Activated CD4-positive, alpha-beta T cell treated with anti-CD3 and anti-CD28 coated beads, Interleukin-2, amount 50 U/mL, for 48 hours (primary cell): ENCODE measurements at places on chromosomes 1 and 21.

- no peak for DNase-seq
Observed at GRCh38 chr1:178503849-178504248, 7.1 kb upstream of the CLEC20A start.

GRCh38 chr21:34890724-34891612 lies 158.1 kb downstream of the RUNX1 start:
- DNase-seq, result no peak

- DNase-seq, result no peak
Observed at GRCh38 chr1:105830571-105831146, 1225.8 kb upstream of the PRMT6 start.

DNA sequence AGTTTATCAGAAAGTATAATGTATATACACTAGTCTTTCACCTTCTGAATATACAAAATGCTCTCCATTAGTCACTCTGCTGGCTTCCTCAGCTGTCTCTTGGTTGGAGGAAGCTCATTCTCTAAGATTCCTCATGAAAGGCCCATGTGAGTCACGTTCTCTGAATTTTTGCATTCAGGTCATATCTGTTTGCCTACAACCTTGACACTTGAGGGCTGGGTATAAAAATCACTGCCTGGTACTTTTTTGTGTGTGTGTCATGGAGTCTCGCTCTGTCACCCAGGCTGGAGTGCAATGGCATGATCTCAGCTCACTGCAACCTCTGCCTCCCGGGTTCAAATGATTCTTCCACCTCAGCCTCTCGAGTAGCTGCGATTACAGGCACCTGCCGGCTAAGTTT lies 2.8 kb upstream of the GALNT2 start:
- DNase-seq, result no peak

DNA sequence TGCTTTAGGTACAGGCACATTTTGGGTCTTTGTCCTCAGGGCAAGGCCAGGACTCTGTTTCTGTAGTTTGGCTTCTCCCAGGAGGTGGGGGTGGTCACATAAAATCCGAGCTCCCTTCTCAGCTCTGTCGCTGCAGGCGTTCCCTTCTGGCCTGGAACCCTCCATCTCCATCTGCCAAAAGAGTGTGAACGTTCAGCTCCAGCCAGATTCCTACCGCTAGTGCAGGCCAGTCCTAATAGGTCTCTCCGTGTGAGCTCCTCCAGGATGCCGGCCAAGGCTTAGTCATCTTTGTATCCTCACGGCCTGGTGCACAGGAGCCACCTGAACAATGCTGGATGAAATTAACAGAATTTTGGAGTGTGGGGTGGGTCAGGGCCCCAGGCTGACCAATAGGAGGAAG lies 19.9 kb upstream of the KCNA10 start:
- no peak for DNase-seq

GRCh38 chr1:7448986-7449385 lies 322.1 kb upstream of the VAMP3 start:
- no peak for DNase-seq

DNA sequence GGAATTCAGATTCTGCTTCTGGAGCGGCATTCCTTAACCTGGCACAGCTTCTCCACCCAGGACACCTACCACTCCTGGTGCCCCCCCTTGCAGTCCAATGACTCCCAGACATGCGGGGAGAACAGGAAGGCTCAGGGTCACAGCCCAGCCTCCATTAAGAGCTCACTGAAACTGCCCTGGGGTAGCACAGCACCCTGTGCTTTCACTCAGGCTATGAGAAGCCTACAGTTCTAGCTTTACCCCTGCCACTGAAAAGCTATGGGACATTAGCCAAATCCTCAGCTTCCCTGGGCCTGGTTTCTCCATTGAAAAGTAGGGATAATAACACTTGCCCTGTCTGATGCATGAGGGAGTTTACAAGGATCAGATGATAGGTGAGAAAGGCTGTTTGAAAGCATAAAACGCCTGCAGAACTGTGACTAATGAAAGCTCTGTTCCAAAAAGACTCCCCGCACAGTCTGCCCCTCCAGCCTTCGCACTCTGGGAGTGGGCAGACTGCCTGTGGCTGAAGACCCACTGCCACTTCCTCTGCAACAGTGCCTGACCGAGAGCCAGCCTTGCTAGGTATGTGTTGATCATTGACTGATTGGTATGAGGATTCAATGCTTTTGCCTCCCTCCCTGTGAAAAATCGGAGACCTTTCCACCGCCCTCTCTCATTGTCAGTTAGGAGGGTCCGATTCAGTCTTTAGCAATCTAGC lies 2.7 kb upstream of the CLDN19 start:
- no peak for DNase-seq

DNA sequence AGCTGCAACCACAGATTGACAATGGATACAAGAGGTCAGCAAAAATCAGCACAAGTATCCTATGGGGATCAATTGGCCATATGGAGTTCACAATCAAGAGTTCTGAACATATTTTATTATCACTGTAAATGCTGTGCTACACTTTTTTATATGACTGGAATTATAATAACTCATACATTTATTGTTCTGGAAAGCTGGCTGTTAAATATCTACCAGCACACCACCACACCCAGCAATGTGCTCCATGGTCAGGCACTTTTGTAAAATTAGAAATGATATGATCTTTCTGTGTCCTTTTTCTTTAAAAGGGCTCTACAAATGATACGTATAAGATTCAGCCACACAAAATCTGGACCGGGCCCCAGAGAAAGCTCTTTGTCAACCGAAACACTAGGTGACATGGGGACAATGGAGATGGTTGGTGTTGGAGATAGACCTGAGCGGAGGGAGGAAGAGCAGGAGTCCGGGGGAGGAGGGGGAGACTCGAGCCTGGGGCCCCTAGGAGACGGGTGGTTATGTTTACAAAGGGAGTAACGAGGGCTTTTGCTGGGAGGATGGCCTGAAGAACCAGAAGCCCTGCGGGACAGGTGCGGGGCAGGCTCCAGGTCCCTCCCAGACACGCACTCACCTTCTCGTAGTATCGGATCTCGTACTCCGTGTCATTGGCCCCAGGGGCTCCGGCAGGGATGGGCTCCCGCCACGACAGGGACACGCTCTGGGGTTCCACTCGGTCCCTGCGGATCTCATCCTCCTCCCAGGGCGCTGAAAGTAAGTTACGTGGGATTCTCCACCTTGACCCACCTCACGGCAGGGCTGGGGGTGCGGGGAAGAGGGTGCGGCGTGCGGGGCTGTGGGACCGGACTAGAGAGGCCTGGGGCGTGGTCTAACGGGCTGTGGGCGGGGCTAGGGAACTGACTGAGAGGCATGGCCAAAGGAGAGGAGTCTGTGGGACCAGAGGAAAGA lies 30.0 kb downstream of the EPHA10 start:
- peak; percentile 40 for DNase-seq

GRCh38 chr1:209642816-209643215 lies 9.4 kb downstream of the LAMB3 start:
- no peak for DNase-seq

DNA sequence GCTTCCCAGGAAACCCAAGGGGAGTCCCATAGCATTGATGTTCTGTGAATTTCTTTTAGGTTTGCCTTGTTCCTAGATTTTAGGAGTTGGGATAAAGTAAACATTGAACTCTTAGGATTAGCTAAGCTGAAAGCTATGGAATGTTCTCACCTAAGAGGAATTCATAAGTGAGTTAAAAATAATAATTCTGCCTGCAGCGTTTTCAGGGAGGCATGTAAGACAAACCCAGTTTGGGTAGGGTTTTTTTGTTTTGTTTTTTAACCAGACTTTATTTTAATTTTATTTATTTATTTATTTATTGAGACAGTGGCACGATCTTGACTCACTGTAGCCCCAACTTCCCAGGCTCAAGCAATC lies 28.9 kb upstream of the CD101 start:
- DNase-seq, result no peak

DNA sequence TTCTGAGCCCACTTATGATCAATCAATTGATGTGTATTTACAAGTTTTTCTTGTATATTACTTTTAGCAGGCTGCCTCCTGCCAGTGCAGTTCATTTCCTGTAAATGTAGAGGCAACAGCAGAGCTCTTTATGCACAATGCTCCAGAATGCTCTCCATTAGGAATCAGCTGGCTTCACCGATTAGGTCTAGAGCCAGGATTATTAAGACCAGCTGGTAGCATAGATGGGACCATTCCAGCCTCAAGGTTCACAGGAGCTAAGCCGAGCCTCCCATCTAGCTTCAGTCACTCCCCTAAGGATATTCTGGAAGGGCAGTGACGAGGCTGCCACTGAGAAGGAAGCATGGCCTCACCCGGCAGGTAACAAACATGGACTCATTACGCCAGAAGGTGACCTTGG lies 36.8 kb downstream of the DHRS3 start:
- DNase-seq, result no peak
